Upper lobe of left lung (tissue), 6 donors: ENCODE measurements at places on chromosomes 7 and 10. TPM values are rescaled to one million over a fixed set of nuclear protein-coding genes. Genes with fewer than 3 reads are reported as not detected.

DNA sequence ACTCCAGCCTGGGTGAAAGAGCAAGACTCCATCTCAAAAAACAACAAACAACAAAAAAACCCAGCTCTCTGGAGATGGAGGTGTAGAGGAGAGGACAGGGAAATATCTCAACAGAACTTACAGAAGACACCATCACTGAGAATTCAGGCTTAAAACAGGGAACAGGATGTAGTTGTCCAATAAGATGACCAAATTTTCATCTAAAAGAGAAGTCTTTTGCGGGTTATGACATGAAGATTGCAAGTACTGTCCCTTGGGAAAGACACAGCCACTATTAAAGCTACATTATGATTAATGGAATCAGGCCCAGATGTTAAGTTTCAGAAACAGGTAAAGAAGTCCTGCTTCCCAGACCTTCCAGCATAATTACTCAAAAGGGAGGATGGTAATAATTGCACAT, 235.2 kb upstream of the NRP1 start:
- no peak for DNase-seq

DNA sequence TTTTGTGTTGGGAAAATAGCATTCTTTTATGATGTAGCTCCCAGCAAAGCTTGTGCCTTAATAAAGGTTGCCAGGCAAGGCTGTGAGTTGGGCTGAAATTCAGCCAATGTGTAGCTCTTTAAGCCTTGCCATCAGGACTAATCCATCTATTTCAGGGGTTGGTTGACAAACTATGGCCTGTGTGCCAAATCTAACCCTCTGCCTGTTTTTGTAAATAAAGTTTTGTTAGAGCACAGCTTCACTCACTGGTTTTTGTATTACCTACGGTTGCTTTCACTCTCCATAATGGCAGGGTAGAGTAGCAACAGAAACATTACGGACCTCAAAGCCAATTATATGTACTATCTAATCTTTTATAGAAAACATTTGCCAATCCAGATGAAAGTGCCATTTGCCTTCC, 638.1 kb upstream of the POT1 start:
- no peak for DNase-seq

GRCh38 chr7:104652865-104653264, 324.5 kb downstream of the LHFPL3 start:
- no peak for DNase-seq

GRCh38 chr7:94052398-94053180, 48.4 kb upstream of the BET1 start:
- DNase-seq = no peak

DNA sequence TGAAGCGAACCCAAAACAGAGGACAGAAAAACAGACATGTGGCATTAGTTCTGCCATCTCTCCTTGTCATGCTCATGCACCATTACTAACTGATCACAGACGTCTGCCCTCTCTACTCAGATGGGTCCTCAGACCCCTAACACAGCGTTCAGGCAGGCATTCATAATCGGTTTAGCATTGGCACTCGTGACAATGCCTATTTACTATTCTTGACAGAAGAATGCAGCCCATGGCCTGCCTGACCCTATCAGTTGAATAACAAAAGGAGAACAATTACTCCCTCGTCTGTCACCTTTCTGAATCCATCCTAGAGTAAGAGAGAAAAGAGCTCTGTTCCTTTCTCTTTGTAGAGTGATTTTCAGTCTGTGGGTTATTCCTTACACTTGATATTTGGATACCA, 194.6 kb upstream of the PHYHIPL start:
- DNase-seq = no peak

DNA sequence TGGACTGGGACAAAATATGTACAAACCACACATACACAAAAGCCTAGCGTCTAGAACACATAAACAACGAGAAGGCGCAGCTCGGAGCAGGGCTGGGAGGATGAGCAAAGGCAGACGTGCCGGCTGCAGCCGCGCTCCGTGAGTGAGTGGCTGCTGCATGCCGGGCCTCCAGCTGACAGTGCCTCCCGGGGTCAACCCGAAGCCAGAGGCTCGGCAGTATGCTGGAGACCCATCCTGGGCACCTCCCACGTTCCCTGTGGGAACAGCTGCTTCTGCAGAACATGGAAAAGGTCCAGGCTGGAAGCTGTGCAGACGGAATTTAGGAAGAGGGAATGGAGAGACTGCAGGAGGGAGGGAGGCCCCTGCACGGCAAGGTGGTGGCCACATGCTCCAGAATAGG, 3.6 kb upstream of the GPR146 start:
- peak; percentile 69 for DNase-seq

DNA sequence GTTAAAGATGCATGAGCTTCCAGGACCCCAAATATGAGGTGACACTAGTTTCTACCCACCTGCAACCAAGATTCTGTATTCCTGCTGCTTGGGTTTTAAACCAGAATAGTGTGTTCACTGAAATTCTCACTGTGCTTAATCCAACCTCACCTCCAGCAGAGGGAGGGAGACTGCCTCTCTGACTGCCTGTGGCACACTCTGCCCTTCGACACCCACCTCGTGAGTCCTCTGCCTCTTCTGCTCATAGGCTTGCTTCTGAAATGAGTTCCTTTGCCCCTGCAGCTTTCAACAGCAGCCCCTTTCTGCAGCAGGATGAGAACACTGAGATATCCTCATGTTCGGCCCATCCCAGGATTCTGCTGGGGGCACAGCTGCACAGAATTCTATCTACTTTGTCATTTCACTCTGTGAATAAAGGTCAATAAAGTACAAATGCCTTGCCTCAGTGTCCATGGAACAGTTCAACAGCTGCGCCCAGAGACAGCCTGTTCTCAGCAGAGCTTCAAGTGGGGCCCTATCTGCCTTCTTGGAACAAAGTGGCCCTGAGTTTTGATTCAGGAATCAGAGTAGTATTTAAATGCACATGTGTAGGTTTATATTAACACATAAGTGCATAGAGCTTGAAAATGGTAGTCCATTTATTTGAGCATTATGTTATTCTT, 632.5 kb downstream of the TNS3 start:
- no peak for DNase-seq

DNA sequence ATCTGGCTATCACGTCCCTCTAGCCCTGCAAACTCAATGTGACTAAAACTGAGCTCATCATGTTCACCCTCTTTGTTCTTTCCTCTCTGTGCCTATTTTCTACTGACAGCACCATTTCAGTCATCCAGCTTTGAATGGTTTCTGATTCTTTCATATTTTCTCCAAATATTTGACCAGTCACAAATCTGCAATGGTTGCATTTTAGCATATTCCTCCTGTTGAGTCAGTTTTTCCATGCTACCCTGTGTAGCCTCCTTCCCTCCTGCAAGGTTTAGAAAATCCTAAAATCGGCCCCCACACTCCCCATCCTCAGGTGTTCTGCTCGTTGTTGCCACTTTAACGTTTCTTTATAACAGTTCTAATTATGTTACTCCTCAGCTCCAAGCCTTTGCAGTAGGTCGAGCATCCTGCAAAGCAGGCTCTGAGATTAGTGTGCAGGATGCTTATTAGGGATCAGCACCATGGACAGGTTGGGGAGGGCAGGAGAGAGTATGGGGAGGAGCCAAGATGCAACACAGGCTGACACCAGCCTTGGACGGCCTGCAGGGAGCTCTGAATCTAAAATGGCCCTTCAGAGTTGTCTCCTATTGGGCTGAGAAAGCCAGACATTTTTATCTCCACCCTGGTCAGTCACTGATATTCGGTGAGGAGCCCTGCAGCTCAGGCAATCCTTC, 531.0 kb upstream of the COBL start:
- no peak for DNase-seq

GRCh38 chr7:142438923-142439515, 181.2 kb upstream of the PRSS58 start:
- no peak for DNase-seq

- DNase-seq = no peak
Measured at GRCh38 chr7:119711104-119711503, 561.9 kb upstream of the KCND2 start.

GRCh38 chr7:48337012-48337621, 165.9 kb downstream of the ABCA13 start:
- no peak for DNase-seq

DNA sequence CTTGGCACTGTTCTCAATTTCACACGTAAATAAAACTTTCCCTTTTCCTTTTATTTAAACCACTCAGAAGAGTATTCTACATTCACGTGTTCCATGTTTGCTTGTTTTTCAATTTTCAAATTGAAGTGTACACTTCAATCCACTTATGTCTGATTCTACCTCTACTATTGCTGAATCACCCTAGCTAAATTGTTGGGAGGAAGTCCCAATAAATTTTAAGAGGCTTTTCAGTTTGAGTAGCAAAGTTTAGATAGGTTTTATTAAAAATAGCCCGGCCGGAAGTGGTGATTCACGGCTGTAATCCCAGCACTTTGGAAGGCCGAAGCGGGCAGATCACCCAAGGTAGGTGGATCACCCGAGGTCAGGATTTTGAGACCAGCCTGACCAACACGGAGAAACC, 1414.7 kb upstream of the CELF2 start:
- DNase-seq = no peak

DNA sequence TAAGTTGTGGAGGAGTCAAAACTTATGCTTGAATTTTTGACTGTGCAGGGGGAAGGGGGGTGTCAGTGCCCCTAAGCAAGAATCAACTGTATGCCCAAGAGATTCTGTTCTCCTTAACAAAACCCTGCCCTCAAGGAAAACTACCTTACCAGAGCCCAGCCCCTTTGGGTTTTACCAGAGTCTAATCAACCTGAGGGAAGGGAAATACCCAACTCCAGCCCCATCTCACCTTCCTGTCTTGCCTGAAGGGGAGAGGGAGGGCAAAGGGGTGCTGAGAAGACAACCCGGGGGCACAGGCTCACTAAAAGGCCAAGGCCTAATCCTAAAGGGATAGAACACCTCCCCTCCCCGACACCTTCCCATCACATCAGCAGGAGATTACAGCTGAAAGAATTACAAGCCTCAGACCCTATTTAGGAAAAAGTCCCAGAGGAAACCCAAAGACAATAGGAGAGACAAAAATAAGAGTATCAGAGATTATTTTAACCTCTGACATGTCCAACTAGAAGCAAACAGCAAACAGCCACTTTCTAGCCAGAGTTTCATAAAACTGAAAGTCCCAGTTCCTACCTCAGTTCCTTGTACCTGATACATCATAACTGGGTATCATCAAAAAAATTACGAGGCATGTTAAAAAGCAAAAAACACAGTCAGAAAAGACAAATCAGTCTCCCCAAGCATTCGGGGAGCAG, 26.8 kb upstream of the C7orf33 start:
- no peak for DNase-seq

DNA sequence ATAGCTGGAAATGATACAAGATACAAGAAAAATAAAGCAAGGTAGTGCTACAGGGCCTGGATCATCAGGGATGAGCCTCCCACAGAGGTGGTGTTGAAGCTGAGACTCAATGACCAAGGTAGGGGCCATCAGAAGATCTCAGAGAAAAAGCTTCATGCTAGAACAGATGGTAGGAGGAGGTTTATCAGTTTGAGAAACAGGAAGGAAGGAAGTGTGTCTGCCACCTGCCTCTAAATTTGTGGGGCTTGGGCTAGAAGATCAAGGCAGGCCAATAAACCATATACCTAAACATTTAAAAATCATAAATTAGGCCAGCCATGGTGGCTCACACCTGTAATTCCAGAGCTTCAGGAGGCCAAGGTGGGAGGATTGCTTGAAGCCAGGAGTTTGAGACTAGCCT, 410.8 kb upstream of the PRKCQ start:
- no peak for DNase-seq

DNA sequence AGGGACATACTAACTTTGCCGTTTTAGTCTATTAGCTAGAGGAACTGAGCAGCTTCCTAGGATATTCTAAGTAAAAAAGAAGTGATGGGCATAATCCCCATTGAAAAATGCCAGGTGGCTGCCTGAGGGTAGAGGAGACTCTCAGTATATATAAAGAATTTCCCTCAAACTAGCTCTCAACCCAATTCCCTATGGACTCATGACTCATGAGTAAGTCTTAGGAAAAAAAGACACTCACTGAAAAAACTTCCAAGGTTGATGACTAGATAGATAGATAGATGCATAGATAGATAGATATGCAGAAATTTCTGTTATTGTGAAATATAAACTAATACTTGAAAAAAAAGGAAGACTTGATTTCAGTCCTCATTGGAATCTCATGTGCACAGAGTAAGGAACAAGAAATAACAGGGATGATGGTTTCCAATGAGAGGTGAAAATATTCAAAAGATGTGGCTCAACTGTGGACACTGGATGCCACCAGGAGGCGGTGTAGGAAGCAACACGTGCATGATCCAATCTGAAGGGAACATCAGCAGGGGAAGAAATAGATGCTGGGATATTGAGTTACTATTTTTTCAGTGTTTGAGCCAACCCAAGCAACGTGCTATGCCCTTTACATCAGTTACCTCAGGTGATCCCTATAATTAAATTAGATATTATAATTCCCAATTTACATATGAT, 711.0 kb upstream of the LRRTM3 start:
- DNase-seq = no peak

DNA sequence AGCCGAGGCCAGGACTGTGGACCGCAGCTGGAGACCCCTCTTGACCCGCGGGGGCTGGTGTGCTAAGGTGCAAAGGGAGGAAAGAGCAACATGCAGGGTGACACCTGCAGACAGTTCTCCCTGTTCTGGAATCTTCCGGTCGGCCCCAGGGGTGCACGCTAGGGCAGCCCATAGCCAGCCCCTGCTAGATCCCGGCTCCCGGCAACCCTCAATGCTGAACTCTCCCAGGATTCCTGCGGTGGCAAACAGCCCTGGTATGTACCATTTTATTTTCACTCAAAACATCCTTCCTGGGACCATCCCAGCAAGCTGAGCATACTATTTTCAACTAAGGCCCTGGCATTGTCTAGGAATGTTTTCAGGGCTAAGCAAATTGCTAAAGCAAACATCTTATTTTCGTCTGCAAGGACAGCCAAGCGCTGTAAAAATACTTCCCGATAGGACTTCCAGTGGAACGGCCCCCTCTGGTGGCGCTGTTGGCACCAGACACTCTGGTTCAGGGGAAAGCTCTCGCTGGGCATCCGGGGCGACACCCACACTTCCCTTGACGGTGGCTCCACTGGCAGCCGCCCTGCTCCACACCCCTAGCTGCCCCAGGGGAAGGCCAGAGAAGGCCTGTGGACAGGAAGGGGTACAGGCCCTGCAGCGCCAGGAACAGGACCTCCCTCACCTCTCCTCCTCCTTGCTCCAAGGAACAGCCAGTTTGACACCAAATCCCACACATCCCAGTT, 99.4 kb downstream of the CTBP2 start:
- peak; percentile 90 for DNase-seq

GRCh38 chr10:110241407-110241806, 34.0 kb downstream of the MXI1 start:
- DNase-seq = no peak

HOXA2 gene
- 2.1 TPM for total RNA-seq

BLVRA gene
- 107 TPM for total RNA-seq

WDFY4 gene
- total RNA-seq = 16.4 TPM

RAPGEF5 gene
- 206 TPM for total RNA-seq

SOSTDC1 gene
- 15.9 TPM for total RNA-seq

CALHM3 gene
- not detected for total RNA-seq

EIF5AL1 gene
- total RNA-seq = 0.07 TPM

SAP25 gene
- total RNA-seq = 18.8 TPM

TMEM213 gene
- total RNA-seq = 0.49 TPM

VENTX gene
- total RNA-seq = 2.3 TPM

EBF3 gene
- 0.06 TPM for total RNA-seq

CNNM1 gene
- not detected for total RNA-seq

C7orf33 gene
- total RNA-seq = not detected

DENND2A gene
- 4.1 TPM for total RNA-seq

HNRNPF gene
- 111 TPM for total RNA-seq

ITPRID1 gene
- total RNA-seq = not detected

SEMA3A gene
- 8.8 TPM for total RNA-seq
